AG20443 (cell line): ENCODE measurements at places on chromosomes 11 and 22.

GRCh38 chr11:22430639-22431038 is 92.5 kb downstream of the SLC17A6 start:
- DNase-seq = no peak

GRCh38 chr11:65422633-65423515 is at the start of gene NEAT1:
NEAT1 (plus strand) TSS chr11:65422798.
- peak; percentile 68 for DNase-seq

DNA sequence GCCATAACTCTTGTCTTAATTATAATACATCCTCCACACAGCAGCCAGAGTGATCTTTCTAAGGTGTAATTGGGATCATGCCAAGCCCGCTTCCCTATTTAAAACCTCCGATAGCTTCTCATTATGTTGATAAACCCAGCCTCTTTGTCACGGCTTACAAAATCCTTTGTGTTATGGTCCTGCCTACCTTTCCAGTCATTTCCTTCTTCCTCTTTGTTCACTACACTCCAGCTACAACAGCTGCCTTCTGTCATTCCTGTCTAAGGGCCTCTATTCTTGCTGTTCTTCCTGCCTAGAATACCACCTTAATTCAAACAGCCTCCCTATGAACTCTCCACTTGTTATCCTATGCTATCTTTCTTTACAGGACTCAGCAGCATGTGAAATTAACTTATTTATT is 70.6 kb upstream of the CAPRIN1 start:
- DNase-seq = no peak

GRCh38 chr11:55572548-55572947 is 620 bp downstream of the OR4C16 start:
- DNase-seq = no peak

- no peak for DNase-seq
Measured at GRCh38 chr11:119484741-119485605, 62.0 kb upstream of the THY1 start.

DNA sequence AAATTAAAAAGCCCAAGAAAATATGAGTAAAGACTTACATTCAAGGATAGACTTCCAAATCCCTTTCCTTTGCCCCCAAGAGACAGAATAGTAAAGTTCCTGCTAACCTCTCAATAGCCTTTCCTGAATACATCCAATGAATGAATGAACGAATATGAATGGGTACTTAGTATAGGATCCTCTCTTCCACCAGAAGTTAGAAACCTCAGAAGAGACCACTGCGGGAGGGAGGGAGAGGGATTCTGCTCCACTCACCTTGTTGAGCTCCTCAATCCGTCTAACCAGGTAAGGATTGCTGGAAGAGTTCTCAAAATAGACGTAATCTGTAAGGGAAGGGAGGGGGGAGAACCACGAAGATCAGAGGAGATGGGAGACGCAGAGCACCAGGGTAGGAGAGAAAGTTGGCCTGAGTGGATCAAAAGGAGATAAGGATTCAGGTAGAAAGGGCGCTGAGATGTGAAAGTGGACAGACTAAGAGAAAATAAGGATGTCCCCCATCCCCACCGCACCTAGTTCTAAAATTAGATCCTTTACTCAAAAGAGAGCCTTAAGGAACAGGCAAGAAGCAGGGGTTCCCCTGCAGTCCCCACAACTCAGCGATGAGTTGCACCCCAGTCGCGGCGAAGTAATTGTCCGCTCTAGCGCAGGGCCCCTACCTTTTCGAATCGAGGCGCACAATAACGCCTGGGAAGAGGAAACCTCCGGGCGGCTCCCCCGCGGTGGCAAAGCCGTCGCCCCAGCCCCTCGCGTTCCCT is 1.1 kb downstream of the MTA2 start:
- no peak for DNase-seq

DNA sequence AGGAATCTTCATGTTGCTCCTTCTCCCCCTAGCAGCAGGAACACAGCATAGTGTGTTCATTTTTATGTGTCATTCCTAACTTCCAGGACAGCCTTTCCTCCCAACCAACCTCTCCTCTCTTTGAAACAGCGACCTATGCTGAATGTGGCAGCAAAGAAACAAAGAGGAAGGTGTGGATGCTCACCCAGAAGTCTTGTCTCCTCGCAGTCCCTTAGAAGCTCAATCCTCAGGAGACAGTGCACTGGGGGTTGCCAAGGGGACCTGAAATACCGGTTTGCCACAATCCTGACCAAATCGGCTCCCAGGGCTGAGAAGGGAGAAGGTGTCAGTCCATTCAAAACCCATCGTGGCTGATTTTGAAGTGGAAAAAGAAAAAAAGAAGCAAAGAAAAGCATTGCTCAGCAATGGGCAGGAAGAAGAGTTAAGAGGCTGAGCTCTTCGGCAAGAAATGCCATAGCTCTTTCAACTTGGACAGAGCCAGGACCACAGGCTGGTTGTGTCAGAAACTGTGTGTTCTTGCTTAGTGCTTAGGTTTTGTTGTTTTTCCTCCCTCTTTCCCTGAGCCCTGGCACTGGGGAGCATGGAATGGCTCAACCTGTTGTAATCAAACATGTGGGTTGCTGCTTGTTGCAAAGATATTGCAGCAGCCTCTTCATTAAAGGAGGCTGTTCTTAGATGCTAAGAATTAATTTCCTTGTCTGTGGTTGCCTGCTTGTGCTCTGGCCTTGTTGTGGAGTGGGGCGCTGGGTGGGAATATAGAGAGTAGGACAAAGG is 30.4 kb upstream of the TENM4 start:
- DNase-seq = no peak

GRCh38 chr22:37273126-37273845 is 9.0 kb upstream of the CYTH4 start:
- DNase-seq = peak; percentile 79

GRCh38 chr11:120124355-120124754 is 13.6 kb downstream of the TRIM29 start:
- no peak for DNase-seq

DNA sequence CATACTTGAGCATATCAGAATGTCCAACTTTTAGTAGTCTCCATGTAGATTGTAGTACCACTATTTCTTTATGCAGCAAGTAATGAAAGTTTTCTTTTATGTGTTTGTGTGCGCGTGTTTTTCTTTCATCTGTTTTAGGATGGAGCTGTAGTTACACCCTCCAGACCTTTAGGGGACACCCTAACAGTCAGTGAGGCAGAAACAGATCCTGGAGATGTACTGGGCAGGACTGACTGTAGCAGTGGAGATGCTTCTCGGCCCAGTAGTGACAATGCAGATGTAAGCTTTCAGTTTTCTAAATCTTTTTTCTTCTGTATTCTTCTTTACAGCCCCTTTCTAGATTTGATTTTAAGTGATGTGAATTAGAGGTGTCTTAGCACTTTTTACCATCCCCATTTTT is 79.9 kb upstream of the GRIK4 start:
- DNase-seq = peak; percentile 63

- DNase-seq = peak; percentile 47
Measured at GRCh38 chr11:32888805-32889204, 3.8 kb upstream of the QSER1 start.

- DNase-seq = no peak
Measured at GRCh38 chr11:3170044-3170755, 5.1 kb upstream of the OSBPL5 start.

GRCh38 chr11:131928992-131929391 is 558.6 kb downstream of the NTM start:
- no peak for DNase-seq

- DNase-seq = peak; percentile 17
Measured at GRCh38 chr22:16810188-16810802, 14.9 kb downstream of the XKR3 start.
